ENCODE measurements at places on chromosomes 3 and 15.

- DNase-seq = no peak
Observed at GRCh38 chr15:58260725-58261267, 122.6 kb downstream of the AQP9 start.

GRCh38 chr15:35168464-35168863 is 83.4 kb upstream of the NANOGP8 start:
- DNase-seq = no peak

DNA sequence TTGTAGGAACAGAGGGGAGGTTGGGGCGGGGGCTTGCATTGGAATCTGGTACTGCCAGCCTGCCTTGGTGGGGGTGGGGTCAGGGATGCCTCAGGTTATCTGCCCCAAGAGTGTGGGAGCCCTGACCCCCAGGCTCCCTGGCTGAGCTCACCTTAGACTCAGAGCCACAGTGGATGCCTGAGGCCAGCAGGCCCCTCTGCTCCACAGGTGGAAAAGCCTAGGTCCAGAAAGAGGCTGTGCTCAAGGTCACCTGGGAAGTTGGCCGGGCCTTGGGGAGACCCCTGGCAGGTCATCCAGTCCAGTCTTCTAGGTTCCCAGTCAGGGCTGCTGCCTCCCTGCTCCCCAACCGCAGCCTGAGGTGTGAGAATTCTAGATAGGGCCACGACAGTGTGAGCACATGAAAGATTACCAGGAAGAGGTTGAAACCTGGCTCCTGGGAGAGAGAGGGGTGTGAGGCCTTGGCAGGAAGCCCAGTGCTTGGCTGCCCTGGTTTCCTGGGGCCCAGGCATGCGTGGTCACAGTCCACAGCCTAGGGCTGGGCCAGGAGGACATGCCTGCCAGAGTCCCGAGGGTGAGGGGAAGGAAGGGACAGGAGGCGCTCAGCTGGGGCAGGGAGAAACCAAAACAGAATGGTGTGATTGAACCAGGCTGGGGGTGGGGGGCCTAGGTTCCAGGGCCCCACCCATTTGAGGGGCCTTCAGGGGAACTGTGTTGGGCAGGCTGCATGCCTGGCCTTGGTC is 4.9 kb downstream of the HDAC11 start:
- peak; percentile 52 for DNase-seq

DNA sequence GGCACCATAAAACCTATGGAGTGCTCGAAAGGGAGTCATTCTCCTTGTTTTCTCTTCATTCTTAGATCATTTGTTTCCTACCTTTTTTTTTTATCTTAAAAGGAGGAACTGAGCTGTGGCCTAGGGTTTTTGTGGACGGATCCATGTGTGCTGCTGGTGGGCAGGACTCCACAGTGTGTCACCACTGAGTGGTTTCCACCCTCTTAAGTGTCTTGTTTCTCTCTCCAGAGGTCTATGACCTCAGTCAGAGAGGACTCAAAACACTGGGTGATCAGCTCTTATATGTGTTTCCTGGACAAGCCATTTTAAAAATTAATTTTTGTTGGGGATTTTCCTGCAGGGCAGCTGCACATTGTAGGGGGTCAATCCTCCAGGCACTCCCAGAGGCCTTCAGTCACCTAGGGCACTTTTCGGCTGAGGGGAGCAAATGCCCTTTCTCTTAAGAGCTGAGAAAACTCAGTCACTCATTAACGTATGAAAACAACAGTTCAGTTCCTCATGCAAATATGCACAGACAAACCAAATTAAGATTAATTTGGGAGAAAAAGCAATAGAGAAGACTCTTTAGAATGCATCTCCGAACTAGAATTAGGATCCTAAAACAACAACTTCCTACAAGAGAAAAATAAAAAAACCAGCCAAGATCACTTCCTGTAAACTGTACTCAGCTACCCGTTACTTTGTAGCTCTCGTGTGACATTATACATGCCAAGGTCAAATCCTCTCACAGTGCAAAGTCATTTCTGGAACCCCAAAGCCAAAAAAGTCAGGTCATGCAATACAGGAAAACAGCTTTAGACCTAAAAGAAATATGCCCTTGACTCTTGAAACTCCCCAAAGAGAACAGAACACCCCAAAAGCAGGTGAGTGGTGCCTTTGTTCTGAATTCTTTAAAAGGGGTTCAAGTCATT is 27.6 kb upstream of the FAM3D start:
- DNase-seq = no peak

GRCh38 chr3:134898181-134898754 is 103.2 kb downstream of the EPHB1 start:
- DNase-seq = no peak

GRCh38 chr3:15341030-15341726 is 8.8 kb upstream of the SH3BP5 start:
- no peak for DNase-seq

DNA sequence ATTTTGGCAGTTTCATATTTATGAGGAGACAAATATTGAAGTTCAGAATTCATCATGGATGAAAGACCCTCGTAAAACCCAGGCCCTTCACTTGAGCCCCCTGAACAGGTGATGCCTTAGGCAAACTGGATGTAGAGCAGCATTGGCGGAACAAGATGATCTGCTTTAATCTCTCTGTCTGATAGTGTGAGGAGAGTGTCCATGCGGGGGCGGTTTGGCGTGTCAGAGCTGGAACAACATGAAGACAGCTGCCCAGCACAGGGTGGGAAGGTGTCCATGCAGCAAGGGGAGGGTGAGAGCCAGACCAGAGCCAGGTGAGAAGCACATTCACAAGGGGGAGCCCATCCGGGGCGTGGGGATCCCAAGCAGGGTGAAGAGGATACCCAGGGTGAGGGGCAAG is 31.8 kb upstream of the ANP32A start:
- DNase-seq = no peak

DNA sequence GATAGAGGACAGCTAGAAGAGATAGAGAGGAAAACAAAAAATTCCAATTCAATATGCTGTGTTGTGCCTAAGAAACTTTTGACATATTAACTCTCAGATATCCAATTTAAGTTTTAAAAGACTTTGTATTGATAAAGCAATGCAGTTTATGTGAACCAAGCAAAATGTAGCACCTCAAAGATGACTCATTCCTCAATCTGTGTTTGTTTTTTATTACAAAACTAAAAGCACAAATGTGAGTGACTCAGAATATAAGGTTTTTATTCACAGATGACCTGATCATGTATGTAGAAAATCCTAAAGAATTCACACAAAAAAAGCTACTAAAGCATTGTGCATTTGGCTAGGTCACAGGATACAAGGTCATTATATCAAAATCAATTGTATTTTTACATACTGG is 11.1 kb downstream of the HCLS1 start:
- DNase-seq = no peak

- no peak for DNase-seq
Observed at GRCh38 chr3:37630441-37630840, 231.2 kb upstream of the CTDSPL start.

- peak; percentile 36 for DNase-seq
Observed at GRCh38 chr15:99014803-99015697, 7.5 kb upstream of the PGPEP1L start.

- no peak for DNase-seq
Observed at GRCh38 chr3:64943866-64944265, 256.1 kb upstream of the ADAMTS9 start.

DNA sequence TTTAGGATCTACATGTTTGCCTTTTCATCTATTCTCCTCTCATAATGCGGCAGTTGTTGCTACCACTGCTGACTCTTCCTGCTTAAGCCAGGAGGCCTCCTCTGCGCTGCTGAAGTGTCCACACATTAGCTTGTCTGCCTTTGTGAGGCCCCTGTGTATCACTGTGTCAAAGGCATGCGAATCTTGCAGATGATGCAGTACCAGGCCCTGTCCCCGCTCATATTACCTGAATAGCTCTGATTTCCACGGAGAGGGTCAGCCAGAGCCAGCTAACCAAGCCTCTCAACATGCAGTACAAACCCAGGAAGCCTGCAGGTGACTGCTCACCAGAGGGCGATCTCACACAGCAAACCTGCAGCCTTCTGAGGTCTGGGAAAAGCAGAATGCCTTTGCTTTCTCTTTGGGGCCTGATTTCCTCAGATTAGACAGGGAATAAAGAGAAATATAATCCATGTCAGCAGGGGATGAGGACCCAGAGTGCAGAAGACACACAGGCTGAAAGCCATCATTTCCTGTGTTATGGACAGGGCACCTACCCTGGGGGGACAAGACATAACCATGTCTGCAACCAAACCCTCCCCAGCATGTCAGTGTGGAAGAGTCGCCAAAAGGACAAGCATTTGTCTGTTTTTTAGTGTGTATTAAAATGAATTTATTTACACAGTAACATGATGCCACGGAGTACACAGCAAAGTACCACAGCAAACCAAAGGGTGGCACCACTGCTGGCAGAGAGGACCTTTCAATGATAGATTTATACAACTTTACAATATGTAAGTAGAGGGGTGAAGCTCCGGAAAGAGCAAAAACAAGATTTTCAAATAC is 36.8 kb upstream of the TSPAN3 start:
- DNase-seq = no peak

- no peak for DNase-seq
Observed at GRCh38 chr15:38781196-38781595, 216.6 kb upstream of the RASGRP1 start.

DNA sequence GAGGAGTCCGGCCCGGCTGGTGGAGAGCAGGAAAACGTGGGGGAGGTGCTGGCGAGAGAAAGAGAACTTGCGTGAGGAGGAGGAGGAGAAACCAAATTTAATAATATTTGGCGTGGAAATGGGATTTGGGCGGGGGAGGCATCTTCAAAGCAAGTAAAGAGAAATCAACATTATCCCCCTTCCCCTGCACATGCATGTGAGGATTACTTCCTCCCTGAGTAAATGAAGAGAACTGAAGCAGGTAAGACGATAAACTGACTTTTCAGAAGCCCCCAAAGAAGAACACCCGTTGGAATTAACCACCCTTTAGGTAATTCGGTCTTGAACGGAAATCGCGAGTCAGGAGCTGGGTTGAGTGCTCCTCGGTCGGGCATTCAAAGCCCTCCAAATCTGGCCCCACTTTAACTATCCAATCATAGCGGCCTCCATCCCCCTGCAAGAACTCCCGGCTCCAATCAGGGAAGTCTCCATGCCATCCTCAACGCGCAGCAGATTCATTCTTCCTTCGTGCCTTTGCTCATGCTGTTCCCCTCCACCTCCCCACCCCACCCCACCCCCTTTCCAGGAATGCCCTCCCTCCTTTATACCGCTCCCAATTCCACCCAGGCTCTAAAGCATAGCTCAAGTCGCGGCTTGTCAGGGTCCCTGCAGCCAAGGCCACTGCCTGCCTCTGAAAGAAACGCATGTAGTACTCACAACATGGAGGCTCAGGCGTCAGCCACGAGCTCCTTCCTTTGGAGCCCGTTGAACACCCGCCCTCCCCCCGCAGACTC is 545 bp upstream of the RFX7 start:
- no peak for DNase-seq

DNA sequence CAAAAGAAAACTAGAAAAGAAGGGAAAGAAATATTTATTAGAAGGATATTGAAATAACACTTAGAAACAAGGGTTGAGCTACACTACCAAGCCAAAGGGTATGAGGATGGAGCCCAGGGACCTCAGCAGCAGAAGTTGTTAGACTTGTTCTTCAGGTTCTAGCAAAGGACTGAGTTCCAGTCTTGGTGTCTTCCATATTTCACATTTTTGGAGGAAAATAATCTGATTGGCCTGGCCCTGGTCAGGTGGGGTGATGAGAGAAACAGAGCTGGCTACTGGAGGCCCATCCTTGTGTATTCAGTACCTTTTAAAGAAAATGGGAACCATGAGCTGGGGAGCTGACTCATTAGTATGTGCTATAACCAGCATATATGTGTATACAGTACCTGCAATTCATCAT is 28.2 kb downstream of the PPP4R2 start:
- peak; percentile 6 for DNase-seq

DNA sequence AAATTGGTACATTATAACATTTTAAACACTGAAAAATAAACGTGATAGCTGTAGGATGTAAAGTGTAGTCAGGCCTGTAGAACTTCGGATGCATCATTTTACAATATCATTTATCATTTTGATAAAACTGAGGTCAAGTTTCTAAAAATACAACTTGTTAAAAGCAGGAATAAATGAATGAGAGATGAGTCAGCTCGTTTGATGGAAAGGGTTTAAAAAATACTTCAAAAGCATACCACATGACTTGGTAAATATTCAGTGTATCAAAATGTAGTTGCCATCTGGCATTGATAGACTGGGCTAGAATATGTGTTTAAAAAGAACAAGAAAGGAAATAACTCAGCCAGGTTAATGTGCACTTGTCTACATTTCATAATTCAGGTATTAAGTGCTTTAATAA is 357.0 kb downstream of the TIGIT start:
- peak; percentile 88 for DNase-seq

- no peak for DNase-seq
Observed at GRCh38 chr3:53996141-53996874, 104.6 kb upstream of the SELENOK start.

- no peak for DNase-seq
Observed at GRCh38 chr3:152365126-152365525, 96.4 kb downstream of the MBNL1 start.

- no peak for DNase-seq
Observed at GRCh38 chr3:9384141-9384828, 13.1 kb upstream of the SETD5 start.

- DNase-seq = no peak
Observed at GRCh38 chr3:158140396-158140795, 30.5 kb downstream of the RSRC1 start.

- no peak for DNase-seq
Observed at GRCh38 chr15:85760531-85761371, 34.0 kb downstream of the KLHL25 start.

DNA sequence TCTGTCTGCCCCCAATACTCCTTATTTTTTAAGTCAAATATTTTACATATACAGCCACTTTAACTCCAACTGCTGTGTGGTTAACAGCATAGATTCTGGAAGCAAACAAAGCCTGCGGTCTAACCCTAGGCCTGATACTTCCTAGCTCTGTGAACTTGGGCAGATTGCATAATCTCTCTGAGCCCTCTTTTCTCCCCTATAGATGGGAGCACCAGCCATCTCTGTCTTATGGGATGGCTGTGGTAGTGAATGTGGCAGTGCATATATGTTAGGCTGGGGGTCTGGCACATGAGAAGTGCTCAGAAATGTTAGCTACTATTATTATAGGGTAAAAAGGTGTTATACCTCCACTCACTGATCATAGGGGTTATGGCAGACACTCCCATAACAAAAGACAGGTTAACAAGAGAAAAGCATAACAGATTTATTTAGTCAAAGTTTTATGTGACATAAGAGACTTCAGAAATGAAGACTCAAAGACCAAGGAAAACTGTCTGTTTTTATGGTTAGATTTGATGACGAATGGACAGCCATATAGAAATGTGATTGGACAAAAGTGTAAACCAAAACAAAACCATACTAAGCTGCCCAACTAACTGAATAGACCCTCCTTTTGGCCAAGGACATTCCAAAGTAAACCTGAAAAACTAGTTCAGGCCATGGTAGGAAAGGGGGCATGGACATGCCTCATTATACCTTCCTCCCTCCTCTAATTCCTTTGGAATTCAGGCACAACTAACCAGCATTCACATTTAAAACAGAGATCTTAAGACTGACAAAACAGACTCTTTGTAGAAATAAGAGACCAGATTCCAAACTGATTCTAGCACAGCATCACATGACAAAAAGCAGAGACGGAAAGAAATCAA is 53.9 kb upstream of the DAZL start:
- DNase-seq = no peak

GRCh38 chr15:89621547-89621946 is 33.7 kb downstream of the KIF7 start:
- DNase-seq = no peak
